NCI-H2081 treated with DMSO at 0.1 percent for 48 hours (cell line): ENCODE measurements at places on chromosomes 5 and 9.

DNA sequence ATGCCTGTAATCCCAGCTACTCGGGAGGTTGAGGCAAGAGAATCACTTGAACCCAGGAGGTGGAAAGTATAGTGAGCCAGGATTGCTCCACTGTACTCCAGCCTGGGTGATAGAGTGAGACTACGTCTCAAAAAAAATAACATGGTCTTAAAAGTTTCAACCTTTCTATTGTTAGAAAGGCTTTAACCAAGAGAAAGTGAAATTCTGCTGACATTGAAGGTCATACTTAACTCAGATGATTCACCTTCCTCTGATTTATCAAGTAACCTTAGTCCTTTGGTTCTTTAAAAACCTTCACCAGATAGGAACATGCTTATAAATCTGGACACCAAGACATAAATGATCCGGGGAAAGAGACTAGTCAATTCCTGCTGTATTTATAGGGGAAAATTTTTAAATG is 73.3 kb downstream of the FER start:
- no peak for DNase-seq

DNA sequence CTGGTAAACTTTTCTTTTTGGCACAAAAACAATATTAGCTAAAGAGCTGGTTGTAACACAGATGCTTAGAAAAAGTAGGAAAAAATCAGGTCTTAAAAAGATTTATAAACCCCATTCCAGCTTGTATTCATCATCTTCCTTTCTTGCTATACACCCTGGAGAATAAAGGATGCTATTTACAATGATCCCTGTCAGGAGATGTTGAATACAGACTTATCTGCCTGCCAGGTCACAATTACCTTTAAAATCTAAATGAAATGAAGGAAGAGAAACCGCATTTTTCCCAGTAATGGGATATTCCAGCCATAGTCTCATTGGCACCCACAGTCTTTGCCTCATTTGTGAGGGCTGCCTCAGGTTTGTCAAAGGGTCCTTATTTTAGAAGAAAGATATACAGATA is 394.1 kb upstream of the WWC1 start:
- no peak for DNase-seq

GRCh38 chr5:133398646-133399101 is 213.7 kb downstream of the FSTL4 start:
- DNase-seq, result no peak

- no peak for DNase-seq
These were observed 29.8 kb upstream of the MIER3 start for GRCh38 chr5:56981548-56982315.

DNA sequence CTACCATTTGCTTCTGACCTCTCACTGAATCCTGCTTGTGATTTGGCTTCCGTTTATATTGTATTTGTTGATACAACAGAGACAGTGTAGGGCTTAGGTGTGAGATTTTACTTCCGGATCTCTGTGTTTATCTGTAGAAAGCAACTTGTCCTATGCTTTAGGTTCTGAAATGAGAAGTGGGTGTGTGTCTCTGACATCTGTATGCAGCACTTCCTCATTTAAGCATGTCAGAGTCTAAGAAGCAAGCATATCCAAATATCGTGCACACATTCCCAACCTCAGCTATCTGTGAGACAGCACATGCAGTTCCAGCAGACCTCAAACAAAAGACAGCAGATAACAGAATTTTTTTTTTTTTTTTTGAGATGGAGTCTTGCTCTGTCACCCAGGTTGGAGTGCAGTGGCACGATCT is 16.3 kb downstream of the KLF9 start:
- DNase-seq, result no peak
